ENCODE measurements at places on chromosomes 7 and 10.

DNA sequence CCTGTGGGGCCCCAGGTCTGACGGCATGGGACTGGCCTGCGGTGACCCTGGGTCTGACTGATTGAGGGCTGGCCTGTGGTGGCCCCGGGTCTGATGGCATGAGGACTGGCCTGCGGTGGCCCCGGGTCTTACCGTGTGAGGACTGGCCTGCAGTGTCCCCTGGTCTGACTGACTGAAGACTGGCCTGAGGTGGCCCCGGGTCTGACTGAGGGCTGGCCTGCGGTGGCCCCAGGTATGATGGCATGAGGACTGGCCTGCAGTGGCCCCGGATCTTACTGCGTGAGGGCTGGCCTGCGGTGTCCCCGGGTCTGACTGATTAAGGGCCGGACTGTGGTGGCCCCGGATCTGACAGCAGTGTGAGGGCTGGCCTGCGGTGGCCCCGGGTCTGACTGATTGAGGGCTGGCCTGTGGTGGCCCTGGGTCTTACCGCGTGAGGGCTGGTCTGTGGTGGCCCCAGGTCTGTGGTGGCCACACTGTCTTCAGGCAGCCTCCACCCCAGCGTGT lies 10.9 kb downstream of the JAKMIP3 start:
- DNase-seq, result no peak

DNA sequence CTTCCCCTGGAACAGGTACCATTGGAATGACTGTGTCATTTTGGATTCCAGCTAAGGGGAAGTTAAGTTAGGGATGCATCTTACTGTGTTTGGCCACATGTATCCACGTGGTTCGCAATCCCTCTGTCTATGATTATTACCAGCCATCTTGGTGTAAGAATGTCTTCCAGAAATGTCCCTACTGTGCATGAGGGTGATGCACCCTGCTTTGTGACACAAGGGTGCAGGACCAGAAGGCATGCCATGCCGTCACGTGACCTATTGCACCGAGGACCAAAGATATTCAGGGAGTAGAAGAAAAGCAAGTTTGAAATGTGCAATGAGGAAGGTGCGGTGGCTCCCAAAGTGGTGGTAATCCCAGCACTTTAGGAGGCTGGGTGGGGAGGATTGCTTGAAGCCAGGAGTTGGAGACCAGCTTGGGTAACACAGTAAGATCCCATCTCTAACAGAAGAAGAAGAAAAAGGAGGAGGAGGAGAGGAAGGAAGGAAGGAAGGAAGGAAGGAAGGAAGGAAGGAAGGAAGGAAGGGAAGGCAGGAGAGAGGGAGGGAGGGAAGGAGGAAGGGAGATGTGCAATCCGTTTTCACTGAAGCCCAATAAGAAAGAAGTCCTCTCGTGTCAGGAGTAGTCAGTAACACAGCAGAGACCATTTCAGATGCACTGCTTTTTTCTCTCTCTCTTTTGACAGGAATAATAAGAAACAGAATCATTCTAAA lies 42.5 kb upstream of the USP6NL start:
- DNase-seq, result no peak

DNA sequence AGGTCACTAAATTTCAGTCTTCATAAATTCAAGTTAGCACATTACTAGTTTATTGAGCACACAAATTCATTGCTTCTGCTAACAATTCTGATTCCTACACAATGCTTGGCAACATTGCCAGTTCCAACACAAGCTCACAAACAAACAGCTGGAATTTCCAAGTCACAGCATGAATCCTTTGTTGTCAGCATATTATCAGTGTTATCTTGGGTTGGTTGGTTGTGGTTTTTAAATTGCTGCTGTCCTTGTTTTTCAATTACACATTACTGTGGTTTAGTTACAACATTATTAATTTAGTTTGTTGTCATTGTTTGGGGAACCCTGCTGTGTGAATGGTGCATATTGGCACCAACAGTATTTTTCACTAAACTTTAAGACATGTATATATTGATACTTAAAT lies 86.0 kb upstream of the ARID5B start:
- peak; percentile 35 for DNase-seq

DNA sequence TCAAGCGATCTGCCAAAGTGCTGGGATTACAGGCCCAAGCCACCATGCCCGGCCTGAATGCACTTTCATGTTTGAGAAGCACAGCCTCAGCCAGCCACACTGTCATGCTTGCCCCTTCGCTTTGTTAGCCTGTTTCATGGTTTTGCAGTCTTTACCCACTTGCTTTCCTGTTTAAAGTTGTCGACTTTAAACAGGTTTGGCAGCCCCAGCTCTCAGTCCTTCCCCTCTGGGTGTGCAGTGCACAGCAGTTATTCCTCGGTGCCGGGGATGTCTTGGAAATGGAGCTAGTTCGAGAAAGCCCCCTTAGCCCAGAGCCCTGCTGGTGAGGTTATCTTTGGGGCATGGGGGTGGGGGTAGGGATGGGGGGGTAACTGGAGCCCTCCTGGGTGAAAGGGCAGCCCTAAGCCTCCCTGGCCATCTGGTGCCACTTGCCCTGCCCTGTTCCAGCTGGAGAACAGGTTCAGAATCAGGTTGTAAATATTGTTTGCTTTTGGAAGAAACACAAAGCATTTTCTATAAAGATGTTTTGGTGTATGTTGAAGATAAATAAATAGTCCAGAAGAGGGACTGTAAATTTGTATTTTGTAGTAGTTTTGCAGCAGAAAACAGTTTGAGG lies 14.8 kb downstream of the TSPAN14 start:
- DNase-seq, result no peak

- DNase-seq, result no peak
Measured at GRCh38 chr7:156829669-156830336, 63.2 kb downstream of the LMBR1 start.

DNA sequence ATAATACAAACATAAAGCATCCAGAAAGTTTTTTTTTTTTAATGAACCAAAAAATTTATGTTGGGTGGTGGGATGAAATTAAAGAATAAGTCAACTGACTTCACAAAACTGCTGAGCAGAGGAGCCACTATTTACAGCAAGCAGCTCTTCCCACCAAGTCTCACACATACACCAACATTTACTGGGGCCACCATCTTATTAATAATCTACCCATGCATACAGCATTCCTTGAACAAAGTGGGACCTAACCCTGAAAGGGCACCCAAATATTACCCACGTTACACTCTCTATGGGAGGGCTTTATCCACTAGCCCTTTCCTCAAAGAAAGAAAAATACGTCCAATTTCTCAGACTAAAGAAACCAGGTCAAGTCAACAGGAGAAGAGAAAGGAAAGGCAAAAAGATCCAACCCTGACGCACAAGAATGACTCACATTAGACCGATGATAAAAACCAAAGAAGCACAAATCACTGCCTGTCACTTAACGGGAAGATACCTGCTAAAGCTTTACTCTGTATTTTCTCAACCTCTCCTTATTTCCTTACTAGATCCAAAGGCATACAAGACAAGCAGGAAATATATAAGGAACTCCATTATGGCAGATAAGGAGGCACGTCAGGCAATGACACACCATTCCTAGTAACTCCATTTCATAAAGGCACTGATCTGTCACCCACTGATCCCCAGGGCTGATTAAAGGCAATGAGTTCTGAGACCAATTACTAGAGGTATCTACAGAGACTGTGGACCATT lies 141.8 kb upstream of the ASAH2 start:
- DNase-seq, result no peak

DNA sequence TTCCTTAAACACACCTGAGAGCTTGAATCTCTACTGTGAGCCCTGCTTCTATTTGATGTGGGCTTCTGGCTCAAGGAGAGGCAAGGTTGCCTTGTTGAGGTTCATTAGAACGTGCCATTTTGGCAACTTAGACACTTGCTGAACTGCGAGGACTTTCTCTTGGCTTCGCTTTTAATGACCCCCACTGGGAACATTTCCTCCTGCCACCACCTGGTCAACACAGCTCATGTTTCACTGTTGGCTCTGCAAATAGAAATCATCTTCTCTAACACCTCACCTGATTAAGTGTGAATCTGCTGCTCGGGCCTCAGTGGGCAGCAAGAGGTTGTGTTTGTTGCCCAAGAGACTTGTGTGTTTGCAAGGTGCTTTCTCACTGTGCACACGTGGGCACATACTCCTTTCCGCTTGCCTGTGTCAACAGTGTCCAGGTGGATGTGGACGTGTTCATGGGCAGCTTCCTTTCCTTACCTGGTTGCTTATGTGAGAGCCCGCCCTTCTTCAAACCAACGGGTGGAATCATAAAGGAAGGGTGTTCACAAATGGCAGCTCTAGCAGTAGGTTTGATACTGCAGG lies 147.0 kb downstream of the NRP1 start:
- DNase-seq, result no peak

DNA sequence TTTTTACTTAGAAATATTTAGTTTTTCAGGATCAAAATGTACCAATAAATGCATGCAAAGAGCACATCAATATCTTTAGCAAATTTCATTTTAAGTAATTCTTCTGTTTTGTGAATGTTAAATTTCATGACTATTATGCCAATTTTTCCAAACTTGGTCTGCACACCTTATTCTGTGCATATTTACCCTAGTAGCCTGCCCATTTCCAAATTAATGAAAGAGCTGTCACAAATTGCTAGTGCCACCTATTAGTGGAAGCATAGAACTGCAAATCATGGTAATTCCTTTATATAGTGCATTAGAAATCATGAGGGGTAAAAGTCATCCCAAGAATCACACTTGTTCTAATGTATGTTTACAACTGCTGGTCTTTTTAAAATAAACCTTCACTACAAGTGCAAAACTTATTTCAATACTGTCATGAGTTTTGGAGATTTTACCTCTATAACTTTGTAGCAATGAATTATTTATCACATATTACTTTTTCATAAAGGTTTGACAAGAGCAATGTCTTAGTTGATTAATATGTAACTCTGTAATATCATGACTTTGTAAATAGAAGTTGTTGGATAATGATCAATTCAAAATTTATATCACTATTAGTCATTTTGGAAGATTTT lies 5.7 kb downstream of the SEMA3A start:
- no peak for DNase-seq

DNA sequence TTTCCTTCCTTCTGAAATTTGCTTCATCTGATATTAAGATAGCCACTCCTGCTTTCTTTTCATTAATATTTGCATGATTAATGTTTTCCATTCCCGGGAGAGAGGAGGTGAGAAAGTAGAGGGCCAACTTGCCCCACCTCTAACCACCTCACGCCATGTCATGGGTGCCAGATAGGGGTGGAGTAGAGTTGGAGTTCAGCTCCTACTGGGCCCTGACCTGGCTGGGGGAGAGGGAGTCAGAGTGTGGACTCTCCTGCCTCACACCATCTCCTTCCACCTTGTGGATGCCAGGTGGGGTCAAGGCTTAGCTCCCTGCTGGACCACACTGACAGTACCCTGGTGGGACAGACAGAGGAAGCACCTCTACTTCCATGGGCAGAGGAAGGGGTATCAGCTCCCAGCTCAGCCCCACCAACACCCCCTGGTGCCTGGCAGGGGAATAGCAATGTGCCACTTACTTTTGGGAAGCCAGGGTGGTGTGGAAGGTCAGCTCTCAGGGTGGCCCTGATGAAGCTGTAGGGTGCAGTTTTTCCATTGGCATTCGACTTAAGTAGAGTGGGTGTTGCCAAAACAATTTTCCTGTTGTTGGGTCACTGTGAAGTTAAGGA lies 28.0 kb downstream of the CHST12 start:
- no peak for DNase-seq

DNA sequence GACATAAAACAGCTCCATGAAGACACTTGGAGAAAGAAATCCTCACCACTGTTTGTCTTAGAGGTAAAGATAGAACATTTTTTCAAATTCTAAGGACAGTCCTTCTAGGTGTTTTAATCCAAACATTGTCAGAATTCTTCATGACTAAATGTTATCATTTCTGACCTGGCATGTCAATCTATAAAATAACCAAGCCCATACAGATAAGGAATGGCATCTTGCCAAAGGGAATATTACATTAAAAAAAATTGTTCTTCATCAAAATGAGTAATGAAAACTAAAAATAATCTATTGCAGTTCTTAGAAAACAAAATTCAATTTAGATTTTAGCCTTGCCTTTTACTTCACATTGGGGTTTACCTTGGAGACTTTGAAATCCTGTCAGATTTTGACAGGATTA lies 33.6 kb downstream of the DGKB start:
- no peak for DNase-seq

GRCh38 chr7:117217106-117218035 lies 105.5 kb downstream of the WNT2 start:
- DNase-seq, result peak; percentile 91

GRCh38 chr7:96418581-96418980 lies 96.7 kb upstream of the SLC25A13 start:
- no peak for DNase-seq

DNA sequence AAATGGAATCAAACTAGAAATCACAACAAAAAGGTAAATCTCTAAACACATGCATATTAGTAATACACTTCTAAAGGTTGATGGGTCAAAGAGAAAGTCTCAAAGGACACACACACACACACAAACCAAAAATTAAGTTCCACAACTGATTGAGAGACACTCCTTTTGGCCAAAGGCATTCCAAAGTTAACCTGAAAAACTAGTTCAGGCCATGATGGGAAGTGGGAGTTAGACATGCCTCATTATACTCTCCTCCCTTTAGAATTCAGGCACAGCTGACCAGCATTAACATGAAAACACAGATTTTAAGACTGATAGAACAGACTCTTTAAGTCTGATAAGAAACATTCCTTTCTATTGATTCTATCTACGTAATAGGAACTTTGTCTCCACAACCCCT lies 332.4 kb upstream of the IGFBP3 start:
- no peak for DNase-seq

GRCh38 chr10:73647211-73647874 lies 6.1 kb upstream of the MYOZ1 start:
- DNase-seq, result peak; percentile 38

DNA sequence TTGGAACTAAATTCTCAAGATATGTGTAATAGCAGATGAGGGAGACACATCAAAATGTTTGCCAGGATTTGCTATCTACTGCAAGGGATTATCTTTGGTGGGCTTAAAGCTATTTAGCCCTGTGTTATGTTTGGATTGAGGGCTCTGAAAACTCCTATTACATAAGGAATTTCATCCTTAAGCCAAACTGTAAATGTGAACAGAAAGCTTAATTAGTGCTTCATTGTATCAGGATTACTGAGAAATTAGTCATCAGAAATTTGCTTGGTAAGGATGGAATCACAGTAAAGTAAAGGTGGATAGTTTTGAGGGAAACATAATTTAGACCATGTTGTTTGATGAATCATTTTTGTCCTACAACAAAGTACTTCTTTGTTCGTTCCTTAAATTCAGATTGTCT lies 8.3 kb downstream of the ANKRD7 start:
- DNase-seq, result peak; percentile 4

DNA sequence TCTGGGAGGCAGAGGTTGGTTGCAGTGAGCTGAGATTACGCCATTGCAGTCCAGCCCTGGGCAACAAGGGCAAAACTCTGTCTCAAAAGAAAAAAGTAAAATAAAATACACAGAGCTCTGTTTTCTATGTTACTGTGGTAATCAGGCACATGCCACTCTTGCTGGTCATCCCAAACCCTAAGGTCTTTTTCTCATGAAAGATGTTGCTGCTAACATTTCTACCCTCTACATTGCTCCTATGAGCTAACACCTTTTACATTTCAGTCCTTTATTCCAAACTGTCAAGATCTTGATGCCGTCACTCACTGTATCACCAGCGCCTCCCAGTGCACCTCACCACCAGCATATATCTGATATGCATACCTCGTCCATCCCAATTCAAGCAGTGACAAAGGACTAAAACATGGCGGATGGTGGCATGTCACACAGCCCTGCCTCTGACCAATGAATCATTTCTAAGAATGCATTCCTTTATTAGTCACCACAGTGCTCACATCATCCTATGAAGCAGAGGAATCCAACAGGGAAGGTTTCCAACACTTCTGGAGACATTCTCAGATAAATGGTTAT lies 4.3 kb downstream of the DAGLB start:
- peak; percentile 93 for DNase-seq

Measured in AG10803 (cell line).